ENCODE measurements at places on chromosomes 16 and 17. TPM values are rescaled to one million over a fixed set of nuclear protein-coding genes. Genes with fewer than 3 reads are reported as not detected.

STAT3 gene
- total RNA-seq = 64.9 TPM

ABCA3 gene
- 12.5 TPM for total RNA-seq

RAB34 gene
- 54.2 TPM for total RNA-seq

XAF1 gene
- 2.1 TPM for total RNA-seq

ERCC4 gene
- 10.6 TPM for total RNA-seq

TMC7 gene
- 1.4 TPM for total RNA-seq

NFATC3 gene
- 55.5 TPM for total RNA-seq

All from type B pancreatic cell (in vitro differentiated cells).